Heart right ventricle (tissue), 16 donors: ENCODE measurements at places on chromosomes 2 and 18. TPM values are rescaled to one million over a fixed set of nuclear protein-coding genes. Genes with fewer than 3 reads are reported as not detected.

DNA sequence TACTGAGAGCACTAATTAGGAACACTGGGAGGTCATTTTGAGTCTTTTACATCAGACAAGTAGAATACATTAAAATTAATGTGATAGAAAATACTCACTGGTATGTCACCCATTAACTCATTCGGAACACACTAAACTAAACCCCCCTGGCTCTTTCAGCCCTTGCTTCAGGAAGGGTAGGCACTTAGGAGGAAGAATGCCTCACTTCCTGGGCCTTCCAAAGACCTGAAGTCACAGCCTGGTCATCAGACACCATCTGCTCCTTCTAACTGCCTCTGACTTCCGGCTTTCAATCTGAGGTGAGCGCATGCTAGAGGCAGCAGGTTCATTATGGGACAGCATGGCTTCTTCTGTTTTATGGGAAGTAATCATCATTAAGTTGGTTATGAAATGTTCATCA lies 451.4 kb downstream of the PID1 start:
- H3K4me1 ChIP-seq = no peaks in the 10 kb centered on the region
- no peak overlapping the region for H3K4me3 ChIP-seq
- H3K27ac ChIP-seq = no peak overlapping the region
- no peaks in the 10 kb centered on the region for H3K36me3 ChIP-seq
- DNase-seq = no peak

- H3K27me3 ChIP-seq = no peaks in the 10 kb centered on the region
- no peak for DNase-seq
- no peak overlapping the region for H3K27ac ChIP-seq
- H3K36me3 ChIP-seq = no peaks in the 10 kb centered on the region
- H3K4me3 ChIP-seq = no peak overlapping the region
Observed at GRCh38 chr2:135768863-135769262, 27.2 kb downstream of the UBXN4 start.

- no peak overlapping the region for H3K4me3 ChIP-seq
- peaks cover 11% of the 10 kb centered on the region for H3K4me1 ChIP-seq
- no peak for DNase-seq
- H3K27ac ChIP-seq = no peak overlapping the region
Observed at GRCh38 chr18:47944972-47945852, 14.8 kb upstream of the SMAD2 start.

Gene VWA3B
- 0.28 TPM for total RNA-seq

DNA sequence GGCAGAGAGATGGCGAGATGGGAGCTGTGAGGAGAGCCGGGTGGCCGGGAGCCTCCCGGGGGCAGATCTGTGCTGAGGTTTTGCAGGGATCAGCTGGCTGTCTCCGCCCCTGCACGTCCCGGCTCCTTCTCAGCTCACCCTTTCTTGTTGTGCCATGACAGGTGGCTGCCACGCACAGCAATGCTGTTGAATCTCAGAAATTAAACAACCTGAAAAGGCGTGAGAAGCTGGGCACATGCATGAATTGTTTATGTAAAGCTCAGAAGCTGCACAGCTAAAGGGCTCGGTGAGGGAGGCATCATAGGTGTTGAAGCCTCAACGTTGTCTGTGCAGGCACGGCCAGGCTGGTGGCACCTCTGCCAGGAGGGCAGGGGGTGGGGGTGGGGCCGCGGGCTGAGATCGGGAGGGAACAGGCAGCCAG lies 858 bp upstream of the RTP5 start:
- H3K36me3 ChIP-seq = no peaks in the 10 kb centered on the region
- peaks cover 6% of the 10 kb centered on the region for H3K27me3 ChIP-seq
- no peak for DNase-seq
- peaks cover 1% of the 10 kb centered on the region for H3K4me1 ChIP-seq

Gene TMEM247
- not detected for total RNA-seq

DNA sequence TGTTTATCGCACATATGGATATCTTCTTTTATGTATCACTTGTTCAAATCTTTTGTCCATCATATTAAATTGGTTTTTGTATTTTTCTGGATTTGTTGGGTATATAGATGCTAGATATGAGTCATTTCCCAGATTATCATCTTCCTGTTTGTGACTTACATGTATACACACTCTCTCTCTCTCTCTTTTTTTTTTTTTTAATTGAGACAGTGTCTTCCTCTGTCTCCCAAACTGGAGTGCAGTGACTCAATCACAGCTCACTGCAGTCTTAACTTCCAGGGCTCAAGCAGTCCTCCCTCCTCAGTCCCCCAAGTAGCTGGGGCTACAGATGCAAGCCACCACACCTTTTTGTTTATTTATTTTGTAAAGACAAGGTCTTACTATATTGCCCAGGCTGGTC lies 43.8 kb downstream of the XIRP2 start:
- no peak for DNase-seq
- no peak overlapping the region for H3K27ac ChIP-seq
- H3K4me1 ChIP-seq = no peaks in the 10 kb centered on the region

DNA sequence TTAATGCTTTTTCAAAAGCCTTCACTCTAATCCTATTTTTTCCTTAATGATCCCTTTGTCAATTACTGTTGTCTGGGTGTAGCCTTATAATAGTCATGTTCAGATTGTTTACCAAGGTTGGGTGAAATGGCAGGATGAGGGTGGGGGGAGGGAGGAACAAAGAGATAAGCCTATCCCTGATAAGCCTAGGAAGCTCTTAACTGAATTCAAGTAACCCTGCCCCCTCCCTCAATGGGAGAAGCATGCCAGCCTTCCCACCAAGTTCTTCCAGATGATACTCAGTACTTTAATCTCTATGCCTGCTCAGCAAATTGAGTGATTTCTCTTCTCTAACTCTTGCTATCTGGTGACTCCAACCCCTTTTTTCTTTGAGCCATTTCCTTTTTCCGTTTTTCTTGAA lies 180.3 kb upstream of the ETAA1 start:
- no peaks in the 10 kb centered on the region for H3K4me1 ChIP-seq
- no peak for DNase-seq
- no peak overlapping the region for H3K27ac ChIP-seq
- no peaks in the 10 kb centered on the region for H3K36me3 ChIP-seq

Gene COL4A3
- 1.2 TPM for total RNA-seq

Gene TUBB8B
- total RNA-seq = not detected

- no peak overlapping the region for H3K4me3 ChIP-seq
- H3K27ac ChIP-seq = no peak overlapping the region
- no peaks in the 10 kb centered on the region for H3K4me1 ChIP-seq
- H3K36me3 ChIP-seq = peaks cover 4% of the 10 kb centered on the region
- no peaks in the 10 kb centered on the region for H3K27me3 ChIP-seq
Observed at GRCh38 chr18:46542545-46542944, 114.5 kb downstream of the LOXHD1 start.

DNA sequence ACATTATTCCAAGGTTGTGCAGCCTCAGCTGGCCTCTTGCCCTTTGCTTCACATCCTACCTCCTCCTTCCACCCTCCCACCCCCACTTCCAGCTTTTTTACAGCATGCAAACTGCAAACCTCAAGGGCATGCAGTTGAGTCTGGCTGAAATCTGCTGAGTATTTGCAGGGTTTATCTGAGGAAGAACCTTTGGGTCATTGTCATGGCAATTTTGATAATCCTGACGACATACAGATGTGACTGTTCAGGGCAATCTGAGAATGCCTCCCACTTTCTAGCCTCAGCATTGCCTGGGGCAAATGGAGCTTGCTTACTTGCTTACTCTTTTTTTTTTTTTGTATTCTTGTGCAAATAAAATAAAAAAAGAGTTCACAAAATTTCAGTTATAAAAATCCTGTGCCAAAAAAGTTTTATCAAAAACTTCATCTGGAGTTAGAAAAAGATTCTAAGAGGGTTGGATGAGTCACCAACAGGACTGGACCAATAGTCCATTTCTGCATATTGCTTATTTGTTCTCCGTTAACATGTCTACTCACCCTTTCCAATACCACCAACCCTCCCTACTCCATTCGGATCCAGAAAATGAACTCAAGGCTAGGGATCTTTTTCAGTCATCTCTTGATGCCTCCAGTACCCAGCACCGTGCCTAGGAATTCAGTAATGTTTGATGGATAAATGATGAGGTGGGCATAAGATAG lies 23.6 kb upstream of the LHCGR start:
- no peaks in the 10 kb centered on the region for H3K27me3 ChIP-seq
- H3K4me3 ChIP-seq = no peak overlapping the region
- H3K36me3 ChIP-seq = no peaks in the 10 kb centered on the region
- H3K27ac ChIP-seq = no peak overlapping the region
- DNase-seq = no peak

DNA sequence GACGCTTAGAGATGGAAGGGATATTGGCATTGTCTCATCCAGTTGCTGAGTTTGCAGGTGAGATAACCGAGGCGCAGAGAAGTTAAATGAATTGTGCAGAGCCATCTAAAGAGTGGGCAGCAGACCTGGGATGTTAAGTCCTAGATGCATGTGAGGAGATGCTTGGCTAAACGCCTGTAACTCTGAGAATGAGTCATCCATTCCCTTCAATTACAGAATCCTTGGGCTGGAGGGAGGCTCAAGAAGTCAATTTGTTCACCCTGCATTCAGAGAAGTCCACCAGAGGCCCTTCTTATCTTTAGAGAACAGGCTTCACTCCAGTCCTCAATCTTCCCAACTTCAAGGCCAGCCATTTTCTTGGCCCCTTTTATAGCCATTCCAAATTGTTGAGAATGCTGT lies 1.6 kb downstream of the EHD3 start:
- no peaks in the 10 kb centered on the region for H3K36me3 ChIP-seq
- H3K27me3 ChIP-seq = no peaks in the 10 kb centered on the region
- H3K27ac ChIP-seq = peak overlapping the region; percentile 75
- DNase-seq = no peak
- no peak overlapping the region for H3K4me3 ChIP-seq

Gene IL1B
- 0.14 TPM for total RNA-seq

GRCh38 chr2:205806143-205806905 lies 124.0 kb downstream of the NRP2 start:
- H3K4me1 ChIP-seq = no peaks in the 10 kb centered on the region
- H3K36me3 ChIP-seq = no peaks in the 10 kb centered on the region
- no peak for DNase-seq
- no peak overlapping the region for H3K4me3 ChIP-seq
- no peaks in the 10 kb centered on the region for H3K27me3 ChIP-seq

Gene ATP8B1
- total RNA-seq = 12.0 TPM

DNA sequence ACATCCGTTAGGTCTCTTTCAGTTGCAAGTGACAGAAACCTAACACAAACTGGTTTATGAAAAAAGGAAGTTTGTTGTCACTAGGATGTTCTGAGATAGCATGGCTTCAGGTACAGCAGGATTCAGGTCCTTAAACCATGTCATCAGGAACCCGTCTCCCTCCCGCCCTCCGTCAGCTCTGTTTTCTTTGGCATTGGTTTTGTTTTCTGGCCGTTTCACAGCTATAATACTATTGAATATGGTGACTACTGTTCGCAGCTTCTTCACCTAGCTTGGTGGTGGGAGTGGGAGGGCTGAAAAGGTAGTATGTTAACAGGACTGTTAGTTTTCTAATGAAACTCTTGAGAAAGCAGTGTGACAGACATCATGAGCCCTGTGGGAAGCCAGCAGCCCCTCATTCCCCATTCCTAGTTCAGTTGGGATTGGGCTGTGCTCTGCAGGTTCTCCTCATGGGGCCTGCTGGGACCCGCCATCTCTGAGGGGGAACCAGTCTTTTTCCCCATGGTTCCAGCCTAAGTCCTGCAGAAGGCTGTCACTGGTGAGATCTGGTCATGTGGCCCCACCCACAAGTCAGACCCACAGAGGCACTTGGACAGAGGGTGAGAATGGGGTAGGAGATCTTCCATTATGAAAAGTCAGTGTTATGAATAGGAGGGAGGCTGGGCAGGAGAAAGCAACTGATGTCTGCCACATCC lies 12.1 kb downstream of the PTMA start:
- H3K36me3 ChIP-seq = no peaks in the 10 kb centered on the region
- H3K4me1 ChIP-seq = peaks cover 7% of the 10 kb centered on the region
- H3K27ac ChIP-seq = no peak overlapping the region
- H3K27me3 ChIP-seq = no peaks in the 10 kb centered on the region
- no peak for DNase-seq
- H3K4me3 ChIP-seq = no peak overlapping the region

Gene HRH4
- not detected for total RNA-seq

GRCh38 chr2:192005211-192005610 lies 158.3 kb upstream of the CAVIN2 start:
- no peak overlapping the region for H3K4me3 ChIP-seq
- no peaks in the 10 kb centered on the region for H3K36me3 ChIP-seq
- H3K4me1 ChIP-seq = peaks cover 13% of the 10 kb centered on the region
- no peaks in the 10 kb centered on the region for H3K27me3 ChIP-seq
- no peak for DNase-seq

GRCh38 chr18:11808001-11808855 lies 43.0 kb upstream of the CHMP1B start:
- H3K27ac ChIP-seq = no peak overlapping the region
- H3K4me1 ChIP-seq = peaks cover 2% of the 10 kb centered on the region
- no peaks in the 10 kb centered on the region for H3K27me3 ChIP-seq
- no peaks in the 10 kb centered on the region for H3K36me3 ChIP-seq
- no peak for DNase-seq

Gene MAP3K19
- total RNA-seq = not detected

DNA sequence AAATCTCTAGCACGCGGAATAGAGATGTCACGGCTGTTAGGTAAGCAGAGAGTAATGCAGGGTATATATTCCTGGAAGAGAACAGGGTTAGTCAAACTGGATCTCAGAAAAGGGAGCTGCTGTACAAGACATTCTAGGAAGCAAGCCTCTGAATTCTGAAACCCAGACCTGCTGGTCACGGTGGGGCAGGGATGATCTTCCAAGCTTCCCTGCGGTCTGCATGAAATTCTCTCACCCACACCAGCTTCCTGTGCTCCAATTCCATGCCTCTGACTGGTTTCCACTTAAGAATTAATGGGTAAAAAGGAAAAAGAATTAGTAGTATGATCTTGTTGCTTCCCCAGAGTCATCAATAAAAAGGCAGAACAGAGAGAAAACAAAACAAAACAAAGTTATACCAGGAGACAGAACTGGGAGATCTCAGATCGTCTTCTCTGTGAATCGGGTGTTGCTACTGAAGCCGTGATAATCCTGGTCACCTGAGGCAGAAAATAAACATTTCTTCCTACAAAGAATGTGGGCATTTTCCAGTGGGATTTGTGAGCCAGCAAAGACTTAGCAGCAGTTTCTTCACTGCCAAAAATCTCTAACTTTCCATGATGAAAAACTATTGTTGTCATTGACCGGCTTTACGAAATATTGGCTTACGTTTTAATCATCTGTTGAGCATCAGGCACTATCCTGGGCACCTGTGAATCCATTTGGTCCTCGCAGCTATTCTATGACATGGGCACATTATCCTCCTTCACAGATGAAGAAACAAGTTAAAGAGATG lies 5.3 kb upstream of the CYP27C1 start:
- no peaks in the 10 kb centered on the region for H3K4me1 ChIP-seq
- no peak overlapping the region for H3K27ac ChIP-seq
- no peak for DNase-seq

GRCh38 chr2:164655336-164655735 lies 34.1 kb upstream of the GRB14 start:
- H3K27me3 ChIP-seq = no peaks in the 10 kb centered on the region
- no peak overlapping the region for H3K4me3 ChIP-seq
- H3K4me1 ChIP-seq = no peaks in the 10 kb centered on the region
- H3K36me3 ChIP-seq = no peaks in the 10 kb centered on the region
- DNase-seq = no peak

Gene ZNF804A
- total RNA-seq = not detected

GRCh38 chr2:183068561-183068960 lies 10.0 kb upstream of the DUSP19 start:
- no peaks in the 10 kb centered on the region for H3K4me1 ChIP-seq
- no peaks in the 10 kb centered on the region for H3K36me3 ChIP-seq
- H3K27ac ChIP-seq = no peak overlapping the region
- no peak overlapping the region for H3K4me3 ChIP-seq
- no peaks in the 10 kb centered on the region for H3K27me3 ChIP-seq
- no peak for DNase-seq
